Fibroblast of mammary gland (primary cell): ENCODE measurements at places on chromosomes 7 and 10.
A peak's percentile ranks its signal among the peaks of the same experiment; 100 is the strongest.

GRCh38 chr10:78688230-78688900, 380.4 kb upstream of the ZMIZ1 start:
- no peak for DNase-seq

GRCh38 chr7:71286336-71286735, 154.4 kb downstream of the GALNT17 start:
- no peak for DNase-seq

GRCh38 chr10:59942556-59942955, 36.2 kb upstream of the CCDC6 start:
- no peak for DNase-seq

- no peak for DNase-seq
These were observed 38.1 kb downstream of the FAM107B start for GRCh38 chr10:14736600-14737081.

GRCh38 chr10:97002670-97003069, 170.6 kb downstream of the LCOR start:
- DNase-seq, result no peak

DNA sequence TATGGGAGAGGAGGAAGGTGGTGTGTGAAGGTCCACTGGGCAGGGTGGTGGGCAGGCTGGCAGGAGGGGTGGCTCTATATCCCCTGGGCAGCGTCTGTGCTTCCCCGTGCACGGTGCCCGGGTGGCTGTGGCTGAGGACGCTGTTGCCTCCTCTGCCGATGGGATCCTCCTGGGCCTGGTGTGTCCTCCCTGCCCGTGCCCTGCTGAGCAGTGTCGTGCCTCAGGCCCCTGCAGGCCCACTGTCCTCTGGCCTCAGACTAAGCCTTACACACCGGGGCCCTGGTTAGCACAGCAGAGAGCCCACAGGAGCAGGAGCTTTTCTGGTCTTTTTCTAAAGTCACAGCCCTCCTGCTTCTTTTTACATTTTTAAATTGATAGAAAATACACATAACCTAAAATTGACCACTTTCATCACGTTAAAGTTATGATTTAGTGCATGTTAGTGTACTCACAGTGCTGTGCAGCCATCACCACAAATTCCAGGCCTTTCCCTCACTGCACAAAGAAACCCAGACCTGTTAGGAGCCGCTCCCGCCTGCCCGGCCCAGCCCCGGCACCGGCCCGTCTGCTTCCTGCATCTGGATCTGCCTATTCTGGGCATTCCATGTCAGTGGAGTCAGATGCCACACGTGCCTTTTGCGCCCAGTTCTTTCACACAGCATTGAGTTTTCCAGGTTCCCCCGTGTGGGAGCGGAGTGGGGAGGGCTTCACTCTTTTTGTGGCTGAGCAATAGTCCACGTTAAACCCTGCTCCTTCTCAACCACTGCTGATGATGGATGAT, 19.4 kb downstream of the PFKFB3 start:
- peak; percentile 25 for DNase-seq

GRCh38 chr10:929960-930624, 1.4 kb downstream of the LARP4B start:
- no peak for DNase-seq

DNA sequence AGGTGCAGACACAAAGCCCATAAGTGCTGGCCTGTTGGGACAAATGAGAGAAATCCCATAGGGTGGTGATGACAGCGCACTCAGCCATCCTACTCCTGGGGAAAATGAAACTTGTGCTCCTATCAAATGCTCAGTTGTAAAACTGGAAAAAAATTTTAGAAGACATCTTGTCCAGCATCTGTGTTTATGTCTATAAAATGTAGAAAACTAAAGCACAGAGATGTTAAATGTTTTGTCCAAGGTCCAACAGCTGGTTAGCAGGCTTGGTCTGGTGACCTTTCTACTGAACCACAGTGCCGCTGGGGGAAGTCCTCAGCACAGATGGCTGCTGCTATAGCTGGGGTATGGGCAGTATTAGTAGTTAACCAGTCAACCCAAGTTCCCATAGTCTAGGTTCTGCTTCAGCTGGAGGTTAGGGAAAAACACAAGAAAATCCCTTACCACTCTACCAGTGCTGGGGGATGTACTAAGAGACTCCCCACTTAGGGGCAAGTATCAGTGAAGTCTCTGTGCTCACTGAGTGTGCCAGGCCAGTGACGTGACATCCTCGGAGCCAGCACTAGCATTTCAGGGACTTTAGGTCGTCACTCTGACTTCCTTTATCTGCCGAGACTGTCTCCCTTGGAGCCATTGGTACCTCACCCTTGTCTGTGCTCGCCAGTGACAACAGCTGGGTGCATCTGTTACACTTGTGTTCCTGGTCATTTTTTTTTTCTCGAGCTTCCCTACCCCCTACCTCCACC, 1.9 kb downstream of the TSPAN33 start:
- DNase-seq, result no peak

DNA sequence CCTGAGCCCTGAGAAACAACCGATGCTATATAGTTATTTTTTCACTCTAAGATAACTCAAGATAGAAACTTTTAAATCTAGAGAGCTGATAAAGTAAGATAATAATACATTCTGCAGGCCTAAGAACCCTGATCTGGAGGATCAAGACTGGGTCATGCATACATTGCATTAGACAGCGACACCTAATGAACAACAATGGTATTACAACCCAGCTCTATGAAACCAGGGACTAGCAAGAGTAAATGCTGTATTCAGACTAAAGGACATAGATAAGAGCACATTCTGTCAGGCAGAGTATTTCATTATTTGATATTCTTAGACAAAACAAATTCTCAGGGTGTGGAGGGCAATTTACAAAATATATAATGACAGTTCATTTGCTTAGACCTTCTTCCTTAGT, 148.6 kb downstream of the GRK5 start:
- DNase-seq, result peak; percentile 25

DNA sequence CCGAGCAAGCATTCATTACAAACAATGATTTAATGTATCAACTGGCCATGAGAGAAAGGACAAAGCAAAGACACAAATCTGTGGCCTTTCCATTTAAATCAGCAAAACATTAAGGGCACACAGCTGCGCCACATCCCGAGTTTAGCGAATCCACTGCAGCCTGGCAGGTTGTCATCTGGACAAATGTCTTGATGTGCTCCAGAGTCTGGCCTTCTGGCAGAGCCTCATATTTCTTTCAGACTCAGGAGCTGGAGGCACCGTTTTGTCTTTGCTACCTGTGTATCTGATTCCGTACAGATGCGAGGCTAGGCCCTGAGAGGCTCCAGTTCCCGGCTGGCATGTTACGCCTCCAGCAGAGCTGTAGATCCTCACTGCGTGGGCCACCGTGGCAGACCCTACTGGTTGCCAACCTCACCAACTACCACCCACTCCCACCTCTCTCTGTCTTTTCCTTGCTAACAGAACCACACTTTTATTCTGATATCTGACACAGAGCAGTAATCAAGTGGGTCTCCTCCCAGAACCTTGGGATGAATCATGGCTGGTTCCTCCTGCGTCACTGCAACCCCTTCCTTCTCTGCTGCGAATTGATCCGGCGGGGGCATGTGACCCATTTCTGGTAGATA, 40.9 kb upstream of the EFCAB10 start:
- DNase-seq, result no peak

DNA sequence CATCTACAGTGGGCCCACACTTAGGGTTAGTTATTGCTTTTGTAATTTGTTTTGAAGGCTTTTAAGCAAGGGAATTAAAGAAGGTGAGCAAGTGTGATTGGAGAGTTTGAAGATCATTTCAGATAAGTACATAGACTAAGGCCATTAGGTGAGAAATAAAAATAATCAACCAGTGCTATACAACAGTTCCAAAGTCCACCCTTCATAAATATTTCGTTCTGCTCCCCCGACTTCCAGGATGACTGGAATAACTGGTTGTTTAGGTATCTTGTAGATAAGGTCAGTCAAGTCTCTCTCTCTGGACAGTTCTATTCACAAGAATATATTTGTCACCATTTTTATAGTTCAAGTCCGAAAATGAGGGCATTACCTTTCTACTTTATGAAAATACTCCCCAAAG, 98.0 kb upstream of the MBL2 start:
- DNase-seq, result no peak

DNA sequence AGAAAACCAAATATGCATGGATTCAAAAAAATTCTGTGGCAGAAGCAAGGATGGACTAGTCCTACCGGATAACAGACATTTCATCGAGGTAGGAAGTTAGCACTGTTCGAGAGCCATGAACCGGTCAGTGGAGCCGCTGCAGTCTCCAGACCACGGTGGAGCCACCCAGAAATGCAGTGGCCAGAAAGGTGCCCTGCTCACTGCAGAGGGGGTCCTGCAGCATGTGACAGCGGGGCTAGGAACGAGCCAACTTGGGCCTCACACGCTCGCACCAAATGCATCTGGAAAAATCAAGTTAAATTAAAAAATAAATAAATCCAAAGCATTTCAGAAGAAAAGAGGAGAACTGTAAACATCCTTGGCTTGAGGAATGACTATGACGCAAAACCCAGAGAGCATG, 13.1 kb upstream of the CFAP46 start:
- DNase-seq, result no peak

DNA sequence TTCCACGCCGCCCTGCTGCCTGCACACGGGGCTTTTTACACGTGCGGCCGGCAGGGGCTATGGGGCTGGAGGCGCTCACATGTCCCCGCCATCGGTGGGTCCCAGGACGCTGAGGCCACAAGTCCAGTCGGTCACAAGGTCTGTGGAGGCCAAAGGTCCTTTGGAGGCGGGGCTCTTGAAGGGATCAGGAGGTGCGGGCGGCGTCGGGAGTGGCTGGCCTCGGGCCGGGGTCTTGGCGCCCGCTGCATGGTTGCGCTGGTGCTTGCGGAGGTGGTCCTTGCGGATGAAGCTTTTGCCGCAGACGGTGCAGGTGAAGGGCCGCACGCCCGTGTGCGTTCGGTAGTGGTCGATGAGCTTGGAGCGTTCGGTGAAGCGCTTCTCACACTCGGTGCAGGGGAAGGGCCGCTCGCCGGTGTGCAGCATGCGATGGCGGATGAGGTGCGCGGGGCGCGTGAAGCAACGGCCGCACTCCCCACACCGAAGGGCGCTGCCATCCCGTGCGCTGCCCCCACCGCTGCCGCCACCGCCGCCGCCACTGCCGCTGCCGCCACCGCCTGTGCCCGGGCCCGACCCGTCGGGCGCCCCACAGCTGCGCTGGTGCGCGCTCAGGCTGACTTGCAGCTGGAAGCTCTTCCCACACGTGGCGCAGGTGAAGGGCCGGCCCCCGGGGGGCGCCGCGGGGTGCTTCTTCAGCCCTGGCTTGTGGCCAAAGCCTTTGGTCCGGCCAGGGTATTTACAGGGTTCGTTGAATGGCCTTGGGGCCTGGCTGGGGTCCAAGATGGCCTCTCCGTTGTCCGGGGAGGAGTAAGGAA, 13.7 kb upstream of the ZNF777 start:
- DNase-seq, result no peak
